ENCODE measurements at places on chromosomes 4 and X.

DNA sequence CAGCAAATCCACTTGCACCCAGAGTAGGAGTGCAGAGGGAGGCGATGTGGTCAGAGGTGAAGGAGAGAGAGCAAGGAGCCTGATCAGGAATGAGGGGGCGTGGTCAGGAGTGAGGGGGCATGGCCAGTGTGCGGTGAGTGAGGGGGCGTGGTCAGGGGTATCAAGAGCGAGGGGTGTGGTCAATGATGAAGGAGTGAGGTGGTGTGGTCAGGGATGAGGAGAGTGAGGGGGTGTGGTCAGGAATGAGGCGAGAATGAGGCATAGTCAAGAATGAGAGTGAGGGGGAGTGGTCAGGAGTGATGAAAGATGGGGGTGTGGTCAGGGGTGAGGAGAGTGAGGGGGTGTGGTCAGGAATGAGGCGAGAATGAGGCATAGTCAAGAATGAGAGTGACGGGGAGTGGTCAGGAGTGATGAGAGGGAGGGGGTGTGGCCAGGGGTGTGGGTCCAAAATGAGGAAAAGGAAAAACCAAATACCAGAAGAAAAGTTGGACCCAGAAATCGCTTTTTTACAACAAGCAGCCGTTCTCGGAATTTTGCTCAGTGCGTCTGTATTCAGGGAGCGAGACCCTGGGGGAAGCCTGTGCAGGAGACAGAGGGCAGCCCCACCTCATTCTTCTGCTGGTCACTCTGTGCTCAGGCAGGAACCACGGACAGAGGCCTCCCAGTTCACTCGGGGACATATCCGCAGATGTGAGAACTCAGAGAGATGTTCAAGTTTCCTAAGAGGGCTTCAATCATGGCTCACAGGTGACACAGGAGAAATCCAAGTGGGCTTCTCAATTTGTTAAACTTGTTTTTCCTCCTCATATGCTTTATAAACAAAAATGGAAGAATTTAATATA lies 47.5 kb downstream of the MAGEA1 start:
- DNase-seq = peak; percentile 42

DNA sequence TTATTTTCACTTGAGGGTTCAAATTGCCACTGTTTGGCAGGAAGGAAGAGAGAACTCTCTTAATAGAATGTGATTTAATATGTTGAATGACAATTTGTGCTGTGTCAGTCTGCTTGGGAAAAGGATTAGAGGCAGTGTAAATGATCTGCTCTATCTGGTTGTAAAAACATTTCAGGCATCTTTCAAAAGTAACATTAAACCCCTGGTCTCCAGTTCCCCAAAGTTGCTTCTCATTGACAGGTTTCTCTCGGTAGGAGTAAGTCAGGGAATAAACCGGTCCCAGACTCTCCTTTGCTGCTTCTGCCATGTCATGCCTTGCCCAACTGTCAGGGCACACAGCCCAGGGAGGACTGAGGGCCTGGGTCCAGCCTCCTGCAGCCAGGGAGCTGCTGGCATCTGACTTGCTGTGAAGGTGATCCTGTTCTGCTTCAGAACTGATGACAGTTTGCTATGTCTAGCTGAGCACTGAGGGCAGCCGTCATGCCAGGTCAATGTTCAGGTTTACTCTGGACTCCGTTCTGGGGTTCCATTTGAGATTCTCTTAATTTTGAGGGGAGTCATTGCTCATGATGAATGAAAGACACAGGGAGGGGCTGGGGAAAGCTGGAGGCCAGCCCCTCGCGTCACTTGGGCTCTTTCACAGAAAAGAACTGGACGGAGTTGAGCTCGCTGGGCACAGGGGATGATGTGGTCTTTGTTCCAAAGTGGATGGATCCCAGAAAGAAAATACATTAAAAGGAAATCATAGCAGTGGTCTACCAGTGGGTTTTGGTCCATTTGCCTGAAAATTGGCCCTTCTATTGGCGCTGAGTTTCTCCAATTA lies 312.4 kb downstream of the ARHGAP10 start:
- DNase-seq = no peak

DNA sequence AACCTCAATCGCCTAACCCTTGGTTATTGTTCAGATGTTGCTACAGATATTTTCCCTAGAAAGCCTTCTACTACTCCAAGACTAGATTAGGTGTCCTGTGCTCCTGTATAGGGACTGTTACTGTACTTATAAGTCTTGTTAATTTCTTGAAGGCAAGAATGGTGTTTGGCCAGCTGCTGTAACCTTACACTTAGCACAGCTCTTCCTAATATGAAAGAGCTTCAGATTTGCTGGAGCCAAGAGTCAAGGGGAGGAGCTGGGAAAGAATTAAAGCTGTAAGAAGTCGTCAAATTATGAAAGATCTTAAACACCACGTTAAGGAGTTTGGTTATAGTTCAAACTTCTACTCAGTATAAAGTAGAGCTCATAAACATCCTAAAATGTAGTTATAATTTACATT lies 245.9 kb upstream of the TLL1 start:
- no peak for DNase-seq

DNA sequence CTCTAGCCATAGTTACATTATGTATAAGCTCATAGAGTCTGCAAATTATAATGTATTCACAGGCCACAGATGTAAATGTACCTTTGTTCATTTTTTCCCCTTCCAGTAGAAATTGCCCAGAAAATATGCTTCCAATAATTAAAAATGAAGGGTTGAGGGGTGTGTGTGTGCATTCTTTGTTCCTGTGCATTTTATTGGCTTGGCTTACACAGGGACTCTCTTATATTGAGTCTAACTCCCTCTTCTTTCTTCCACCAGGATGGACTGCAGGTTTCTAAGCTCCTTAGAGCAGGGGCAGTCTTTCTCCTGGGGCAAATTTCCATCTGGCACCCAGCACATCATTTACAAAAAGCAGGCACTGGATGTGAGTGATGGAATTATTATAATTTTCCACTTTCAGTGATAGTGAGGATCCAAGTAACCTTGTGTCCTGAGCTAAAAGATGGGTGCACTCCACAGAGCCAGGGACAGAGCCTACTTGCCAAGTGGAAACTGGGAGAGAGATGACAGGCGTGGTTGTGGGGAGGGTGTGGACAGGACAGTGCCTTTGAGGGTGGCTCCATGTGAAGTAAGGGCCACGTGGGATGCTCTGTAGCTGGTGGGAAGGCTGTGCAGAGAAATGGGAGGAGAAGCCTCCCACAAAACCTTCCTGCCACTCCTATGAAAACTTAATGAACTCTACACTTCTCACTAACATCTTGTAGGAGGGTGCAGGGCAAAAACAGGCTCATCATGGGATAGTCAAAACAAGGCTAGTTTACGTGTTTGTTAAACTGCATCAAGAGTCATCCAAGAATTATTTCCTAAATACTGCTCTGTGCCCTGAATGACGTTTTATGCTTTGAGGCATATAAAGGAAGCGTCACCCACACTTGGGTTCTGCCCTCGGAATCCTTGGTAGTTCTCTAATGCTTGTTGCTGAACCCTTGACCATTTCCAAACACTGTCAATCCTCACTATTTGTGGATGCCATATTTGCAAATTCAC lies 16.0 kb downstream of the IGFBP7 start:
- no peak for DNase-seq

DNA sequence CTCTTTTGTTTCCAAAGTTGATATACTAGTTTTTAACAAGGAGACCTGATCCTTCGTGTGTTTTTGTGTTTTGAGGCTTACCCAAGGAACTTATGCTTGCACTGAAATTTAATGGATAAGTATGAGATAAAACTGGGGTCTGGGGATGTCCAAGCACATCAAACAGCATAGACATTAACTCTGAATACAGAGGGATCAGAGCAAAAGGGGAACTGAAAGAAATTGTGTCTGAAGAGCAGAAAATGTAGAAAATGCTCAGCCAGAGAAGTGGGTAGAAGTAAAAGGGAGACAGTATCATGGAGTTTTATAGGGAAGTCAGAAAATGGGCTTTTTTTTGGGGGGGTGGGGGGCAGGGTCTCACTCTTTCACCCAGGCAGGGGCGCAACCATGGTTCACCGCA lies 695.4 kb downstream of the ARAP2 start:
- DNase-seq = no peak

- peak; percentile 21 for DNase-seq
Observed at GRCh38 chr4:133149932-133150471, 908 bp downstream of the PCDH10 start.
